Stimulated activated CD8-positive, alpha-beta memory T cell treated with anti-CD3 and anti-CD28 coated beads, Interleukin-15, amount 100 ng/mL, for 24 hours (primary cell): ENCODE measurements at places on chromosomes 7 and 10.

GRCh38 chr10:42979721-42980467 is 97.0 kb upstream of the RET start:
- no peak for DNase-seq

DNA sequence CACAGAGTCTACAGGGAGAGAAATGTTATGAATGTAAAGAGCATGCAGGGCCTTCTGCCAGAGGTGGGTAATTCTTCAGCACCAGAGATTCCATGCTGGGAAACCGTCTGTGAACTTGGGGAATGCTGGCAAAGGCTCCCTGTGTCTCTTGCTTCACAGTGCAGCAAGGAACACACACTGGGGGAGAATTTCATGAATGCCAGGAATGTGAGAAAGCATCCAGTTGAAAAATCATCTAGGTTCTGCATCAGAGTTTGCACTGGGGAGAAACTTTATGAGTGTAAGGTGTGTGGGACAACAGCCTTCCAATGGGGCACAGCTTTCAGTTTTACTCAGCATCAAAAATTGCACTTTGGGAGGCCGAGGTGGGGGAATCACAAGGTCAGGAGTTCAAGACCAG is 224.3 kb upstream of the IGFBP3 start:
- DNase-seq = no peak

DNA sequence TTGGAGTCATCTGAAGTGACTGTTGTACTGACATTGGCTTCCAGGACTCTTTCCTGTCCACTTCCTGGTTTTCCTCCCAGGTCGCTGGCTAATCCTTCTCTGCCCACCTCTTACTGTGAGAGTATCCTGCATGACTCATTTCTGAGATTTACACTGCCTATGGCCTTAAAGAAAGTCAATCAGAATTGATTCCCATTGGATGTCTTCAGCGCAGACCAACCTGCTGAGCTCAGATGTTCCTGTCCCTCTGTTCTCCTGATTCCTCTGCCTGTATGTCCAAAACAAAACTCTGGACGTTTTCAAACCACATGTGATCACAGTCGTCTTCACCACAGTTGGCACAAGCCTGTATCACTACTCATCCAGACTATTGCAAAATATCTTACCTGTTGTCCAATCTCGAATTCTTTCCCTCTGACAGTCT is 262.1 kb downstream of the CREB5 start:
- DNase-seq = no peak

DNA sequence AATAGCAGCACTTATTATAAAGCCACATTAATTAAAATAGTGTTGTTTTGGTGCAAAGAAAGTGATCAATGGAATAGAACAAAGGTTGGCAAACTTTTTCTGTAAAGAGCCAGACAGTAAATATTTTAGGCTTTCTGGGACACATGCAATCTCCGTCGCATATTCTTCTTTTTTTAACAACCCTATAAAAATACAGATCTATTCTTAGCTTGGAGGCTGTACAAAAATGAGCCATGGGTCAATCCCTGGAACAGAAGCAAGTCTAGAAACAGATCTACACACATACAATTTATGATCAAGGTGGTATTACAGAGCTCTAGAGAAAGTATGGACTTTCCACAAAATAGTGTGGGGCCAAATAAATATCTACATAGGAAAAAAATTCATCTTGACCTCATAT is 71.8 kb downstream of the ARHGAP21 start:
- DNase-seq = no peak

DNA sequence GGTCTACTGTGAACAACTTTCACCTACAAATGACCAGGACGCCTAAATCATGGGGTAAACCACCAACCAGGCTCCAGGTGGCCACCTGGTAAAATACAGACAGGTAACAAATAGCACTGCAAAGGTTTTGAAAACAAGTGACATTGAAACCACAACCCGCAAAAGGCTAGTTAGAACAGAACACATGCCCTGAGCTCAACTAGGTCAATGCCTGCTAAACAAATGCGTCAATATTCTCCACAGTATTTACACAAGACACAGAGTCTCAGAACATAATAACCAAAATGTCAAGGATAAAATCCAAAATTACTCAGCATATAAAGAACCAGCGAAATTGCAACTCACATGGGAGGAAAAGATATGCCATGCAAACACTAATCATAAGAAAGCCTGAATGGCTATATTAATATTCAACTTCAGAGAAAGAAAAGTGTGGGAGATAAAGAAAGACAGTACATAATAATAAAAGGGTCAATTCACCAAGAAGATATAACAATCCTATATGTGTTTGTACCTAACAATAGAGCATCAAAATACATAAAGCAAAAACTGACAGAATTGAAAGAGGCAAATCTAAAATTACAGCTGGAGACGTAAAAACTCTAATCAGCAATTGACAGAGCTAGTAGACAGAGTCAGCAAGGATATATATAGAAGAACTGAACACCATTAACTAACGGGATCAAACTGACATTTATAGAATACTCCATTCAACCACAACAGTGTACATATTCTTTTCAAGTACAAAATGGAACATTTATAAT is 47.6 kb downstream of the SMURF1 start:
- no peak for DNase-seq

- DNase-seq = peak; percentile 50
Observed at GRCh38 chr7:155069992-155070751, at the start of gene HTR5A. HTR5A (plus strand) TSS chr7:155070324; CDS start chr7:155070900, 576 bp downstream.

DNA sequence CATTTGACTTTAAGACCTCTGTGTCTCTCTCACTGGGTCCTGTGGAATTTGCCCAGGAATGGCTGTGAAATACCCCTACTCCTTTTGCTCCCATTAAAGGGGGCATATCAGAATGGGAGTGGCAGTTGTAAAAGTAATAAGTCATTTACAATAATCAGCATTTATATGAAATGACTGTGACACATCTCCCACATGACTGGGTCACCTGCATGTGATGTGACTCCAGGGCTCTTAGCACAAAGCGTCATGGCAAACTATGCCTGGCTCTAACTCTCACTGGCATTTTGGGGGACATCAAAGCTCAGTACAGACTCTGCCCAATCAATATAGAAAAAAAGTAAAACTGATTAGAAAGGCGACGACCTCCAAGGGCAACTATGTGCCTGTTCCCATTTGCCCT is 157.6 kb downstream of the RPS24 start:
- no peak for DNase-seq

- DNase-seq = no peak
Observed at GRCh38 chr10:19546224-19546623, 270.0 kb upstream of the PLXDC2 start.

DNA sequence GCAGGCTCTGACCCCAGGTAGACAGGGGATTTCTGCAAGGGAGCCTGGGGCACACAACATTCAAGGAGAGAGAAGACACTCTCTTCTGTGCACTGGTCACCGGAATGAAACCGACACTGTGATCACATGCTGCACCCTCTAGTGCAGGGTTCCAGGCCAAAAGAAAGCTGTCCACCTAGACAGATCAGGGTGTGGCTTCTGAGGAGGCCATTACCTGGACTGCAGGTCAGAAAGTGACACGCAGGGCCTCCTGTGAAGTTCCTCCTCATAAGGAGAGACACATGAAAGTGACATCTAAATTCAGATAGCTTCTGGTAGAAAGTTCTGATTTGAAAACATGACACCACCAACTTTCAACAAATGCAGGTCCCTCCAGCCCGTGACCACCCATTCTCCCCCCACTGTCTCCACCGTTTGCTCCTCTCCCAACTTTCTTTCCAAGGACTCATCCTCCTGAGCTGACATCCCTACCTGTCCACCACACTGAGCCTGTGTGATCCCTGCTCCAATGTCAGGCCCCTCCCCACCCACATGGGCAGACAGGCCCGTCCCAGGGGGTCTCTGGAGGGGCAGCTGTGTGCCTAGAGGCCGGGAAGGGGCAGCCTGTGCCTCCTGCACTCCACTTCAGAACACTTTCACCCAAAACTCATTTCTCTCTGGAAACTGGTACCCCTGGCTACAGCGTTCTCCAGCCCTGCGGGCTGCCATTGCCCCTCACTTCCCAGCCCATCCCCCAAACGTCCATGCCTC is 198.0 kb downstream of the TNS3 start:
- no peak for DNase-seq

DNA sequence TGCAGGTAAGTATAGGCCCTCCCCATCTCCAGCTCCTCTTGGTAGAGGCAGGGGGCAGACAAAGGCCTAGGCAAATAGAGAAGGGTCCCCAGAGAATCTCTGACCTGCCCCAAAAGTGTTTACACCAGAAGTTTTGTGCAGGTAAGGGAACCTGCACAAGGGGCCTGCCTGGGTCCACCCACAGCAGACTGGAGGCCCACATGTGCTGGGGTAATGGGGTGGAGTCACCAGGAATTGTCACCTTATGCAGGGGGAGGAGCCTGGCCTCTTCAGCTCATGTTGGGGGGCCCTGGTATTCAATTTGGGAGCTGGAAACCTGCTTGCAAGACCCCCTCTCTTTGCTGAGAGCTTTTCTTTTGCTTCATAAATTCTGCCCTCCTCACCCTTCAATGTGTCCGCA is 302.7 kb downstream of the ZEB1 start:
- DNase-seq = no peak

GRCh38 chr7:47325337-47325736 is 256.6 kb downstream of the TNS3 start:
- DNase-seq = no peak

GRCh38 chr10:92839191-92840085 is 8.9 kb upstream of the EXOC6 start:
- peak; percentile 21 for DNase-seq

GRCh38 chr10:1488970-1489548 is 248.3 kb downstream of the ADARB2 start:
- DNase-seq = no peak

- no peak for DNase-seq
Observed at GRCh38 chr10:49484486-49485235, 54.3 kb downstream of the ERCC6 start.
